ENCODE measurements at places on chromosomes 3 and 15.

DNA sequence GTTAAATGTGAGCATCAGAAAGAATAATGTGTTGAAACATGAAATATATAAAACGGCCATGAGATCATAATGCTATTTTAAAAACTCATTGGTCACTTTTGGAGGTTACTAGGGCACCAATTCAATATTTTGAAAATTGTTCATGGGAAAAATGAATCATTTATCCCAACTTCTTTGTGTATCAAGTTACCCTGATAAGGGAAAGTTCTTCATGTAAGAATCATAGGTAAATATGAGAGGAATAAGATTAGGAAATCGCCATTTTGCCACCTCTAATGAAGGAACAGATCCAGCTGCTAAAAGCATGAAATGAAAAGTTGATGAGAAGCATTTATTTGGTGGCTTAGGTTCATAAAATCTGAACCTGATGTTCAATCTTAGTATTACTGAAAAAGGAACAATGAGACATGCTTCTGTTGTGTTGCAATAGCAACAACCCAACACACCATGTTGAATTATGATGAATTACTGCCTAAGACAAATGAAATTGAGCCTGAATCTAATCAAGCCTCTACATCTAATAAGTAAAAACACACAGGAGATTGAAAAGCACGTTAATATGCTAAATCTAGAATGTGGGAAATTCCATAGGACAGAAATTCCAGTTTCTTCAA lies 32.5 kb downstream of the ABHD5 start:
- DNase-seq: no peak

DNA sequence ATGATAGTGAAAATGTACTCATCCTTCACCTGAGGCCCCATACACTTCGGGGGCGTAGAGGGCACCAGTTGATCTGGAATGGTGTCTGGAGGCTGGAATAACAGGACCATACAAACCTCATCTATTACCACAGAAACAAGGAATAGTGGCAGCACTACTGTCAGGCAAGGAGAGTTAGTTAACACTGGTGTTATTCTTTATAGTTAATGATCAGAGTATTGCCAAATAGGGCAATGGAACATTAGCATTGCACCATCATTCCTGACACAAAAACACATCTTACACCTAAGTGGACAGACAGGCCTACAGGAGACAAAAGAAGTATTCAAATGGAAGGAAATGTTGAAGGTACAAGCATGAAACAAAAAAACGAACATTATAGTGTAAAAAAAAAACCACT lies 137.0 kb upstream of the UBP1 start:
- DNase-seq: no peak

DNA sequence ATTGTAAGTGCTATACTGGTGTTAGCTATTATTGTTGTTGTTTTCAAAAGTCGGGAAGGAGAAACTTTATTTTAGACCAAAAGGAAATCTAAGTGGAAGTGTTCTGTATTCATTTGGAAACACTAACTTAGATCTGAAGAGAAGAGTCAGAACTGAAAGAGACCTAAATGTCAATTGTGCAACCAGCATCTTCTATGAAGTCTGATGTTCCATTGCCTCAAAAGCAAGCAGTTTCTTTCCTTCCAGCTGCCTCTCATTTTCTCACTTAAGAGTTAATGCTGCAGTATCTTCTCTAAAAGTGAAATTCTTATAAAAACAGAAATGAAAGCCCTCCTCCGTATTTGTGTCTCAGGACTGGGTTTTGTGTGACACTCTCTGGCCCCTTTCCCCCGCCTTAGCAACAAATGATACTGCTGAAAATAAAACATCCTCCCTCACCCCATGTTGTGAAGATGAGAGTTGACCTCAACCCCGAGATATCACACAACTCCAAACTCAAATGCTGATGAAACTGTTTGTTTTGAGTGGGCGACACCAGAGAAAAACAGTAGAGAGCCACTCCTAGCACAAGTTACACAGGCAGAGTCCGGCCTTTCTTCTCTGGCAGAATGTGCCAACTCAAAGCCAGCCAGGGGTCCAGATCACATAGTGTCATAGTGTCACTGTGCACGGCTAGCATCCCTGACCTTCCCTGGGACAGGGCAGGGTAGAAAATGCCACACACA lies 48.9 kb downstream of the GLDN start:
- no peak for DNase-seq

DNA sequence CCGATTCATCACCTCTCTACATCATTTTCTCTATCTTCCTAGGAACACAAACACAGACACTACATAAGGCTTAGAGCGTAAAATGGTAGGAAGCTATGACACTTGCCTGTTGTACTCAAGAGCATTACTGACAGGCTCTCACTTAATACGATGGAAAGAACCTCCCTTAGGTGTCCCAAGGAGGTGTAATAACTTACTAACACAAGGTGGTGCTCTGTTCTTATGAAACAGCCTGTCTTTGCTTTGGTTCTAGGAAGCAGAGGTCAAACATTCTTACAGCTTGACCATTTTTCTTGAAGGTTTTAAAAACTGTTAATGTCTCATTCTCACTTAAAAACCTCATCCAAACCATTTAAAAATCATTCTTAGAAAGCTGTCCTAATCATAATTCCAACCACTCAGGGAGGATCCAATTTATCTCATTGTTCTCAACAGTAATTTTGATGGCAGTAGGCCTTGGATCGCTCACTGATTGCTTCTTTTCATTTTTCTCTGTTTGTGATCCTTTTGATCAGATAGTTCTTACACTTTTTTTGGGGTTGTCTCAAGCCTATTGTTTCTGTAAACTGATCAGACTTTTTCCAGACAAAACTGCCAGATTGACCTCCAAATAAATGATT lies 317.8 kb upstream of the AGTR1 start:
- DNase-seq: peak; percentile 41

DNA sequence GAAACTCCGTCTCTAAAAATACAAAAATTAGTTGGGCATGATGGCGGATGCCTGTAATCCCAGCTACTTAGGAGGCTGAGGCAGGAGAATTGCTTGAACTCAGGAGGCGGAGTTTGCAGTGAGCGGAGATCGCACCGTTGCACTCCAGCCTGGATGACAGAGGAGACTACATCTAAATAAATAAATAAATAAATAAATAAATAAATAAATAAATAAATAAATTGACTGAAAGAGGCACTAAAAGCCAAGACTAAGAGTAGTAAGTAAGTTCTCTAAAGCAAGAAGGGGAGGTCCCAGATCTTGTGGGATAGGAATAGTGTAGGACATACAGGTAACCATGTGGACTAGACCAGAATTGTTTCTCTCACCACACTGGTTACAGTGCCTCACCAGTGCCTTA lies 40.0 kb downstream of the TLNRD1 start:
- DNase-seq: no peak

DNA sequence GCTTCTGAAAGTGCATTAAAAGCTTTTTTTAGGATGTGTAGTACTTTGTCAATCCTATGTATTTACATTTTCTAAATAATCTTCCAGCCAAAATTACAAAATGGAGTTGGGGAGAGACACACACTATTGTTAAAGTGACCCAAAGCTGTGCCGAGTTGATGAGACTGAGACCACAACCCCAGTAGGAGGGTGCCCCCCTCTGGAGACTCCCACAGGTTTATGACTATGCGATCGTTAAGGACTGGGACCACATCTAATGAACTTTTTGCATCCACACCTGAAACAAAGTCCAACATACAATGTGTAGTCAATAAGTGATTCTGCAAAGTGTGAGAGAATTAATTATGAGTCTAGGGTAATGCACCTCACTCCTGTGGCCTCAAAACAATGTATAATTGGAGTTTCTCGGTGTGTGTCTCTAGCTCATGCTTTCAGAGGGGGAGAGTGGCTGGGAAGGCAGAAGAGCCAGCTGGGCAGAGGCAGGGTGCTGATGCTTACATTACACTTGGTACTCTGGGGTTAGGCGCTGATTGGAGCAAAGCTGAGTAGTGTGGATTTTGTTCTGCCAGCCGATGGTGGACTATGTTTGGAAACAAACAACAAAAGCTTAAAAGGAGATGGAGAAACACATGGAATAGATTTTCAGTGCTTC lies 102.8 kb downstream of the KCNH8 start:
- DNase-seq: no peak

DNA sequence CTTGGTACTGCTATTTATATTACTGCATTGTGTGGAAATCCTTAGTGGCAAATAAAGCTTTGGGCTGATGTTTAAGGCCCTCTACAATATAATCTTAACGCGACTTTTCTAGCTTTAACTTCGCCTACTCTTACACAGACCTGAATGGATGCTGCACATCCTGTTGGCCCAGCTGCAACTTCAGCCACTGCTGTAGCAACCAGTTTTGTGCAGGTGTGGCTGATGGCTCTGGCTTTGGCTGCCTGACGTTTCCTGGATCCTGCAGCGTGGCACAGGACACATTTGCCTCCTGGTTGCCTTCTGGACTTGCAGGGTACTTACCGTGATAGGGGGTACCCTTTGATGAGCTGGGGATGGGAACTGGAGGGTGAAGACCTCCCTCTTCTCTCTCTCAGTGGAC lies 20.2 kb upstream of the ERICH6 start:
- DNase-seq: no peak

GRCh38 chr3:159761848-159762635 lies 226.6 kb upstream of the IL12A start:
- peak; percentile 67 for DNase-seq

- DNase-seq: no peak
These were observed 1047.0 kb downstream of the TUSC7 start for GRCh38 chr3:117756563-117756962.

DNA sequence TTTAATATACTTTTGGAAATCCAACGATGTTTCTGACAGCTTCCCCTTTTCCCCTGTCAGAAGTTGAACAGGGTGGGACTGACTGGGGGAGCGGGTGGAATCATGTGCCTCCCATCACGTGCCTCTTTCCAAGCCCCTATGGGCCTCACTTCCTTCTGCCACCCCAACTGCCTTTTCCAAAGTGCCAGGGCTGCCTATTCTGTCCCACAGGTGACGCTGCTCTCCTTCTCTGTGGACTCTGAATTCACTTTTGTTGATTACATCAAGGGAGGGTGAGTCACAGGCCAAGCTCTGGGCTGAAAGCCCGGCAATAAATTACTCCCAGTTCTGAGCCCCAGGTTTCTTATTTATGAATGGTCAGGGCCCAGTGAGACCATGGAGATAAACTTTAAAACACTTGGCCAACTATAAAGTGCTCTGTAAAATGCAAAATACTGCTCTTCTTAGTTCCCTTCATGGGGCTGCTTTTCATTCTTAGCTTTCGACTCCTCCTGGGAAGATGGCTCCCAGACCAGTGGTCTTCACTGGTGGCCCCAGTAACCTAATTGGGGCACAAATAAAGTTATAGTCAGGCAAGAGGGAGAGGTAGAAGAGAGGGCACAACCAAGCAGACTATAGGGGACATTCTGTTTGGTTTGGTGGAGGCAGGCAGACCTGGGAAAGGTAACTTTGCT lies 12.3 kb downstream of the CPNE9 start:
- peak; percentile 90 for DNase-seq

DNA sequence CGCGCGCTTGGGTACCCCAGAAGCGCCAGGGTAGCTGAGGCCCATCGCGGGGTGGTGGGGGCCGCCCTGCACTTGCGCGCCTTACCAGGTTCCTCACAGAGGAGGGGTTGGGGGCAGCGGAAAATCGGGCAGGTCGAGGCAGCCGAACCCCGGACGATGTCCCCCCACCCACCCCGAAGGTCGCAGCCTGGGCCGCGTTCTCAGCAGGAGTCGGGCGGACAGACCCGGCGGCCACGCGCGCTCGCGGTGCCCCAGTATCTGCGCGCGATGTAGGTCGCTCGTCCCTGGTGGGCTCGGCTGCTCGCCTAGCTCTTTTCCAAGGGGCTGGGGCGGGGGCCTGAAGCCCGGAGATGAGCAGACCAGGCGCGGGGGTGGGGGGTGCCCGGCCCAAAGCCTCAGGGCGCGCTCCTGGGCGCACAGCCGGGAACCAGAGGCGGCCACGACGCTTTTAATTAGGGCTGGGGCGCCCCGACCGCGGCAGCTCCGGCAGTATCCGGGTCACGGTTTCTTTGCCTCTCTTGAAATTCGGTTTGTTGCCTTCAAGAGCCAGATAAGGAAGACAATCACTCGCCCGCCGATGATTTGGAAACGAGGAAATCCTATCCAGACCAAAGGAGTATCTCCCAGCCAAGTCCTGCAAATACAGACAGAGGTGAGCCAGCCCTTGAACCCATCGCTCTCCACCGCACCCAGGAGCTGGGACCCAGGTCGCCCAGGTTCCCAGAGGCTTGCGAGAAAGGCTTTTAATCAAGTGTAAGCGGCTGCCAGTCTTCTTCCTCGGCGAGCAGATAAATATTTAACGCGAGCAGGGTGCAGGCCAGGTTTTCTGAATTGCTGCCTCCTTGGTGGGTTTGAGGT lies 4.6 kb downstream of the SKOR1 start:
- DNase-seq: no peak

DNA sequence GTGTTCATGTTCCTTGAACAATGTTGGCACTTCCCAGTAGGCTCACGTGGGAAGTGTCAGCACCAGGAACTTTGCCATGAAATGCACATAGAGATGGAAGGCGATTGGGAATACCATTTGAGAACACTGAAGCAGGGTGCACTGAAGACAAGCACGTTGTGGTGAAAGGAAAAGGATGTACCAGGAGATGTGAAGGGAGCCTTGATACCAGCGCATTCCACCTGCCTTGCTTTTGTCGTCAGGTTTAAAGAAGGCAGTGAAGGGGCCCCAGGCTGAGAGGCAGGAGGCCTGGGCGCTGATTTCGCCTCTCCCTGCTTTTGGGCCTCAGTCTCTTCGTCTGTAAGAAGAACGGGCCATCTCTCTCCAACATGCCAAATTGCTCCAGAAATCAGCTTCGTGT lies 194.5 kb upstream of the HES1 start:
- no peak for DNase-seq

GRCh38 chr15:34794590-34795206 lies 651 bp downstream of the ACTC1 start:
- DNase-seq: no peak

DNA sequence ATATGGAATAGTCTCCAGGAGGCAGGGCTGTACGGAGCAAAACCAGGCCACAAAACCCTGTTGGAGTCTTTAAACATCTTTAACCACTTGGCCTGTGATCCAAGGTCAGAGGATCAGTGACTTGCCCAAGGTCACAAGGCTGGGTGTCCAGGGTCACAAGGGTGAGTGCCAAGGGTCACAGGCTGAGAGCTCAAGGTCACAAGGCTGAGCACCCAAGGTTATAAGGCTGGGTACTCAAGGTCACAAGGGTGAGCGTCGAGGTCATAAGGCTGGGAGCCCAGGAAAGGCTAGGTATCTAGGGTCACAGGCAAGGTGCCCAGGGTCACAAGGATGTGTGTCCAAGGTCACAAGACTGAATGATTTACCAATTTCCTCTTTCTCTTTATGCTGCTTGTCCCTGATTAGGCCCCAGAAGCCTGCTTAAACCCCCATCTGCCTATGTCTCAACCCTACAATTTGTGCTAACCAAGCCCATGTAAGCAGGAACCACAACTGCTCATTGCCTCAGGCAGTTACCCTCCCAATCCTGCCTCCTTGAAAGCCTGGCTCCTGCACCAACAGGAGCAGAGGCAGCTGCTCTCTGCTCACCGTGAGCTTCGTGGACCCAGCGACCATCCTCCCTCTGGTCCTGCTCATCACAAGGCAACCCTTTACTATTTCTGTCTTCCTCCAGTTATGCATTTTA lies 51.5 kb downstream of the MGLL start:
- no peak for DNase-seq
